ENCODE measurements at places on chromosomes 5 and 9. TPM values are rescaled to one million over a fixed set of nuclear protein-coding genes. Genes with fewer than 3 reads are reported as not detected.

DNA sequence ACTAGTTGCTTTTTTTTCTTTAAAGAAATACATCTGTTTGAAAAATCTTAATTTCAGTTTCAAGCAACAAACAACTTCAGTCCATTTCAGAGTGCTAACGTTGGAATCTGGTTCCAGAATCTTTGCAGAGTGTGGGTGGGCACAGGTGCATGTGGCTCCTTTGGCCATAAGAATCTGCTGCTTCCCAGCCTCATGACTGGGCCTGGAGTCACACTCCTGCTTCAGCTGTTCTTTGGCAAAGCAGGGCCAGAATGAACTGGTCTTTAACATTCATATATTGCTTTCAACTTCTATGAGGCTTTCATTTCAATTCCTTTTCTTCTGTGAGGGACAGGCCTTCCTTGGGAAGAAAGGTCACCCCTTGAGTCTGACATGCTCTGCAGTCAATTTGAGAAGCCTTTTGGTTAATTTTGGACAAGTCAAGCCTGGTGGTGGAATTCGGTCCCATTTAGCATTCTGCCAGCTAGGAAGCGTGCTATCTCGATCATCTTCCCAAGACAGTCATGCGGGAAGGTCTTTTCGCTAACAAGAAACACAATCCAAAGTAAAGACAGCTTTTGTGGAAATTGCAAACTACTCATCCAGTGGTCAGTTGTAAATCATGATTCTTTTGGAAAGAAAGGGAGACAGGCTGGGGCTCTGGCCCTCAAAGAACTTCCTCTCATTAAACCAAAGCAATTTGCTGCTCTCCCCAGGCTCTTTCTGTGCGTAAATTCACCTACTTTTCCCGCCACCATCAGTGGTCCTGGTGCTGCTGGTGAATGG is 55.2 kb downstream of the SLC1A3 start:
- no peak overlapping the region for H3K4me3 ChIP-seq
- no peaks in the 10 kb centered on the region for H3K27me3 ChIP-seq
- H3K36me3 ChIP-seq: no peaks in the 10 kb centered on the region
- H3K4me1 ChIP-seq: peaks cover 21% of the 10 kb centered on the region
- H3K27ac ChIP-seq: no peak overlapping the region

GRCh38 chr5:2751592-2752021 is at the start of gene IRX2:
Gene IRX2 (minus strand): TSS chr5:2751677. CDS start chr5:2751413, 264 bp downstream.
- H3K27me3 ChIP-seq: no peaks in the 10 kb centered on the region
- no peaks in the 10 kb centered on the region for H3K36me3 ChIP-seq
- H3K27ac ChIP-seq: peak within 1 kb of the TSS; percentile 84
- H3K4me1 ChIP-seq: peaks cover 19% of the 10 kb centered on the region

TAF11L10 gene
- total RNA-seq: not detected

DNA sequence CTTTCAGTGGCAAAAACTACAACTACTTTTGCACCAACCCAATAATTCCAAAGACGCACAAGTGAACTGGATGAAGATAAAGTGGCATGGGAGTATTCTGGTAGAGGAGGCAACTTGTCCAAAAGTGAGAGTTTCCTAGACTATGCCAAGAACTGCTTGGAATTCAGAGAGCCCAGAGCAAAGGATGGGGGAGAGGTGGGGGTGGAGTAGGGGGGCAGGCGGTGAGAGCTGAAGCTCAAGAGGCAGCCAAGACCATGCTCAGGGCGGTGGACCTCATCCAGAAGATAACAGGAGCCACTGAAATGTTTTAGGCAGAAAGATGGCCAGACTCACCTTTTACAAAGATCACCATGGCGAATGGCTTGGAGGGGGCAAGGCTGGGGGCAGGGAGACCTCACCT is 242.5 kb downstream of the SEC61B start:
- no peak overlapping the region for H3K4me3 ChIP-seq
- H3K4me1 ChIP-seq: no peaks in the 10 kb centered on the region
- H3K36me3 ChIP-seq: no peaks in the 10 kb centered on the region
- H3K27ac ChIP-seq: no peak overlapping the region
- DNase-seq: no peak

DNA sequence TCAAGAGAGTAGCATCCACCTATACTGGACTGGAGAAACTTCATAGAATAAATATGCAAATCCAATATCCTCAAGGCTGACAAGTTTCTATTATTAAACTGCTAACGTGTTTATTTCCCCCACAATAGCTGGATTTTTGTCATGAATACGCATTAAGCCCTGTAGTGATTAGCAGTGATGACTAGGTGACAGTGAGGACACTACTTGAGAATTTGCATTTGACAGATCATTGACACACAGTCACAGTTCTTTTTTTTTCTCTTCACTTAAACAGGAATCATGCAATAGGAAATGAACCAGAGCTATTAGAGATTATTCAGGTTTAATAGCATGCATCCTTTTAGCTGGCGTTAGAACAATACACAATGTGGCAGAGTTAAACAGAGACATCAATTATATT is 35.3 kb downstream of the MPDZ start:
- H3K4me3 ChIP-seq: no peak overlapping the region
- DNase-seq: no peak
- H3K27me3 ChIP-seq: no peaks in the 10 kb centered on the region
- no peaks in the 10 kb centered on the region for H3K4me1 ChIP-seq
- H3K27ac ChIP-seq: no peak overlapping the region
- peaks cover 19% of the 10 kb centered on the region for H3K36me3 ChIP-seq

GRCh38 chr9:130126721-130127433 is 45.3 kb upstream of the NCS1 start:
- no peak for DNase-seq
- no peaks in the 10 kb centered on the region for H3K27me3 ChIP-seq
- H3K36me3 ChIP-seq: peaks cover 14% of the 10 kb centered on the region
- H3K27ac ChIP-seq: no peak overlapping the region
- no peak overlapping the region for H3K4me3 ChIP-seq
- peaks cover 10% of the 10 kb centered on the region for H3K4me1 ChIP-seq

GRCh38 chr5:138975098-138975847 is 100.1 kb upstream of the LRRTM2 start:
- peak; percentile 87 for DNase-seq
- no peaks in the 10 kb centered on the region for H3K27me3 ChIP-seq
- H3K4me3 ChIP-seq: no peak overlapping the region
- peaks cover 41% of the 10 kb centered on the region for H3K4me1 ChIP-seq

- H3K4me3 ChIP-seq: no peak overlapping the region
- no peaks in the 10 kb centered on the region for H3K36me3 ChIP-seq
- H3K4me1 ChIP-seq: peaks cover 43% of the 10 kb centered on the region
- no peaks in the 10 kb centered on the region for H3K27me3 ChIP-seq
- no peak for DNase-seq
- H3K27ac ChIP-seq: no peak overlapping the region
Observed at GRCh38 chr5:167912941-167913665, 378.3 kb upstream of the WWC1 start.

QRFP gene
- not detected for total RNA-seq

CENPH gene
- 16.7 TPM for total RNA-seq

MARCOL gene
- total RNA-seq: not detected

DNA sequence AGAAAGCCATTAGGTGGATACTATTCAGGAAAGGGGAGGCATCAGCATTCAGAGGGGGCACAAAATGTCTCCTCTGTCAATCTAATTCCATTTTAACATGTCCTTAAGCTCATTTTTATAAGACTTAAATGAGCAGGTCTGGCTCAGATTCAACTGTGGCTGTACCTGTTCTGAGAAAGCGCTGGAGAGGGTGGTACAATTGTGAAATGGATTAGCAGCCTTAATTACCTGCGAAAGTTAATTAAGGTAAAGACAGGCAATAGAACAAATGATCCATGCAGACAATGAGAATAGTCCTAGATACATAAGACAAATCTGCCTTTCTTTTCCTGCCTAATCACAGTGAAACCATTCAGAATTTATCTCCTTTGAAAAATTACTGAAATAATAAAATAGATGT is 96.2 kb downstream of the TAF11L14 start:
- no peak overlapping the region for H3K27ac ChIP-seq
- no peak overlapping the region for H3K4me3 ChIP-seq
- H3K4me1 ChIP-seq: no peaks in the 10 kb centered on the region
- H3K27me3 ChIP-seq: no peaks in the 10 kb centered on the region
- H3K36me3 ChIP-seq: no peaks in the 10 kb centered on the region

DNA sequence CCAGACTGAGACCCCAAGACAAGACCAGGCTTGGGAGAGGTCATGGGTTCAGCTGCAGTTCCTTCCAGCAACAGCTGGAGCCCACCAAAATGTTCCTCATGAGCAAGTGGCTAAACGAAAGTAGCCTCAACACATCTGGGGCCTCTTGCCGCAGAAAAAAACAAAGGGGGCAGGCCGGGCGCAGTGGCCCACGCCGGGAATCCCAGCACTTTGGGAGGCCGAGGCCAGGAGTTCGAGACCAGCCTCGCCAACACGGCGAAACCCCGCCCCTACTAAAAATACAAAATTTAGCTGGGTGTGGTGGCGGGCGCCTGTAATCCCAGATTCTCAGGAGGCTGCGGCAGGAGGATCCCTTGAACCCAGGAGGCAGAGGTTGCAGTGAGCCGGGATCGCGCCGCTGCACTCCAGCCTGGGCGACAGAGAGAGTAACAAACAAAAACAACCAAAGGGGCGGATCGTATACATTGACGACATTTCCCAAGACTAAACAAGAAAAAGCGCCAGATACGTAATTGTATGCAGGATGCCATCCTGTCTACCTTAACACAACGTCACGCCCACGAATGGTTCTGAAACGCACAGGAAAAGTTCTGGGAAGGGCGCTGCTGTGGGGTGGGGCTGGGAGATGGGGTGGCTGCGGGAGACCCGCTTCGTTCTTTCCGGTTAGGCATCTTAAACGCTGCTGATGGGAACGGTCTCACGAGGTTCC is 1.7 kb downstream of the INPP5E start:
- no peaks in the 10 kb centered on the region for H3K27me3 ChIP-seq
- peak; percentile 67 for DNase-seq
- H3K4me1 ChIP-seq: peaks cover 12% of the 10 kb centered on the region
- H3K36me3 ChIP-seq: peaks cover 13% of the 10 kb centered on the region
- H3K4me3 ChIP-seq: peak overlapping the region; percentile 83

- no peaks in the 10 kb centered on the region for H3K4me1 ChIP-seq
- H3K27me3 ChIP-seq: no peaks in the 10 kb centered on the region
- DNase-seq: peak; percentile 3
Observed at GRCh38 chr5:98727686-98728085, 45.8 kb upstream of the RGMB start.

DNA sequence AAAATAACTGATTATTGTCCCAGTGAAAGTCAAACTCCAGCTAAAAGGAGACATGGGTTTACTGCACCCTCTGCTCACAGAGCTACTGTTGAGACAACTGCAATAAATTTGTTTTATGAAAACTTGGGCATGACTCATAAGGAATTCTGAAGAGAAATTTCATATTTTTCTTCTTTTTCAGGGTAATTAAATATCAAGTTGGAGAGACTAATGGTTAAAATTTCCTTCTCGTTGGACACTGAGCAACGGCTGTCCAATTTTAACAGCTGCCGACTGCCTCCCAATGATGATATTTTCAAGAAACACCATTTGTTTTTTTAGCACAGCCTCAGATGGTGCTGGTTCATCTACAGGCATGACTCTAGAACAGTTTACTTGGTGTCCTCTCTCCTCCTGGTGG is 259.2 kb upstream of the RGMB start:
- H3K4me1 ChIP-seq: peaks cover 14% of the 10 kb centered on the region
- no peak overlapping the region for H3K4me3 ChIP-seq
- no peaks in the 10 kb centered on the region for H3K36me3 ChIP-seq
- no peaks in the 10 kb centered on the region for H3K27me3 ChIP-seq

GRCh38 chr5:122985006-122985700 is 51.4 kb downstream of the PPIC start:
- H3K27me3 ChIP-seq: no peaks in the 10 kb centered on the region
- H3K4me1 ChIP-seq: no peaks in the 10 kb centered on the region
- no peak for DNase-seq
- no peak overlapping the region for H3K4me3 ChIP-seq

CYLC2 gene
- not detected for total RNA-seq

DNA sequence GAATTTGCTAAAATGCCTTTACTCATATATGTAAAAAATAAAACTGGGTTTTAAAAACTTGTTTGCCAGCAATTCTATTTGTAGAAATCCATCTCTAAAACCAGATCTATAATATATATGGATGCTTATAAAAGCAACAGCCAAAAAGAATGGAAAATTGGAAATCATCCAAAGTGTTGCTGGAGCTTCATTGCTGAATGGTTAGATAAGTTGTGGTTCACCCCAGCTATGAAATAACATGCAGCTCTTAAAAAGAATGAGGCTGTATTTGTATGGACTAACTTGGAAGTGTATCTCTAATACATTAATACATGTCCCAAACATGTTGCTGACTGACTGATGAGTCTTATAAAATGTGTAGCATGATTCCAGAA is 76.2 kb downstream of the STK10 start:
- no peaks in the 10 kb centered on the region for H3K27me3 ChIP-seq
- H3K4me1 ChIP-seq: peaks cover 29% of the 10 kb centered on the region
- H3K4me3 ChIP-seq: no peak overlapping the region

DNA sequence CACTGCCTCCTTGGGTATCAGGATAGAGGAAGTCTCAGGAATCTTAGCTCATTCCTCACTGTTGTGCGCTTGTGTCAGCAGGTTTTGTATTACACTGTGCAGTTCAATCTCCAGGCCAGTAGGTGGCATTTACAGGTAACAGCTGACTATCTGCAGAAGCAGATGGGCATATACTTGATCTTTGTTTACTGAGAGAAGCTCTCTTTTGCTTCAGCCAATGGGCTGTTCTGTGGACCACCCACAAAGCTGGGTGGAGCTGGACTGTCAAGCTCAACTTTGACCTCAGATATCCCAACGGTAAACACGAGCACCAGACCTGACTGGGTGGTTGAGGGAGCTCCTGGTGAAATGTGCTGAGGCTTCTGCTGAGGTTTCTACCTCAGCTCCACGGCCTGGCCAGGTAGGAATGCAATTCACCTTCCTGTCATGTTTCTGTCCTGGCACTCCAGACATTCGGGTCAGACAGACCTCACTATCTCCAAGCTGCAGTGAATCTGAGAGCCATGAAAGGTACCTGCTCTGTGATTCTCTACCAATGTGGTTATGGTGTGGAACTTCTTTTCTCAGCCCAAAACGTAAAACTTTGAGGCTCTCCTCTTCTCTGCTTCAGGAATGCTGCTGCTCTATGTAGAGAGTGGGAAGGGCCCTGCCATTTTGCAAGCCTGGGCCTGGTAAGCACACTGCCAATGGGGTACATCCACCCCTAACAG is 167.9 kb upstream of the ACTBL2 start:
- DNase-seq: peak; percentile 70
- no peak overlapping the region for H3K4me3 ChIP-seq
- H3K27ac ChIP-seq: no peak overlapping the region
- no peaks in the 10 kb centered on the region for H3K27me3 ChIP-seq
- H3K36me3 ChIP-seq: no peaks in the 10 kb centered on the region

DNA sequence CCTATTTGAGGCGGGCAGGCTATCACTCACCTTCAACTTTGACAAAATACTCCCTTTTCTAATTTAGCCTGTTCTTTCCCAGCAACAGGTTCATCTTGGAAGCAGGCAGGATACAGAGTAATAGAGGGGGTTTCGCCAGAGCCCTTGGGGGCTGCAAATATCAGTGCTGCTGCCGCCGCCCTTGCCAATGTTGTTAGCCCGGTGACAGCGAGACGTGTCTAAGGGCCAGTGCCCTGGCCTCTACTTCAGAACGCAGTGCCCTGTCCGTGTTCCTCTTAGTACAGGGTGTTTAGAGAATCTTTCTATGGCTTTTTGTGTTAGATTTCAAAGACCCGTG is 703 bp downstream of the FAM120AOS start:
- DNase-seq: peak; percentile 58
- no peaks in the 10 kb centered on the region for H3K27me3 ChIP-seq
- peak overlapping the region; percentile 60 for H3K27ac ChIP-seq
- H3K4me3 ChIP-seq: peak overlapping the region; percentile 79

SLC22A4 gene
- 26.3 TPM for total RNA-seq
